T follicular helper cell (primary cell): ENCODE measurements at places on chromosomes 16 and 17.

- no peak for DNase-seq
Observed at GRCh38 chr17:73311428-73311780, 397 bp downstream of the CDC42EP4 start.

GRCh38 chr16:18841833-18842525 lies 40.6 kb upstream of the ARL6IP1 start:
- no peak for DNase-seq

DNA sequence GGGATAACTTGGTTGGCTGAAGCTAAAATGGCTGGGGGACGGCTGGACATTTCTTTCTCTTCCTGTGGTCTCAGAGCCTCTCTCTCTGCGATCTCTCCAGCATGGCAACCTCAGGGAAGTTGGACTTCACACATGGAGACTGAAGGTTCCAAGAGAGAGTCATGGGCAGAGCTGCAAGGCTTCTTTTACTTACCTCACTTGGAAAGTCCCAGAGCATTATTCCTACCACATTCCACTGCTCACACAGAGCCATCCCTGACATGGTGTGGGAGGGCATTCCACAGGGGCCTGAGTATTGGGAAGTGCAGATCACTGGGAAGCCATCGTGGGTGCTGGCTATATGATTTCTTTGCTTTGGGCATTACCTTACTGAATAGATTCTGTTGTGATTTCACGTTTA lies 9.8 kb upstream of the SLC6A2 start:
- no peak for DNase-seq

DNA sequence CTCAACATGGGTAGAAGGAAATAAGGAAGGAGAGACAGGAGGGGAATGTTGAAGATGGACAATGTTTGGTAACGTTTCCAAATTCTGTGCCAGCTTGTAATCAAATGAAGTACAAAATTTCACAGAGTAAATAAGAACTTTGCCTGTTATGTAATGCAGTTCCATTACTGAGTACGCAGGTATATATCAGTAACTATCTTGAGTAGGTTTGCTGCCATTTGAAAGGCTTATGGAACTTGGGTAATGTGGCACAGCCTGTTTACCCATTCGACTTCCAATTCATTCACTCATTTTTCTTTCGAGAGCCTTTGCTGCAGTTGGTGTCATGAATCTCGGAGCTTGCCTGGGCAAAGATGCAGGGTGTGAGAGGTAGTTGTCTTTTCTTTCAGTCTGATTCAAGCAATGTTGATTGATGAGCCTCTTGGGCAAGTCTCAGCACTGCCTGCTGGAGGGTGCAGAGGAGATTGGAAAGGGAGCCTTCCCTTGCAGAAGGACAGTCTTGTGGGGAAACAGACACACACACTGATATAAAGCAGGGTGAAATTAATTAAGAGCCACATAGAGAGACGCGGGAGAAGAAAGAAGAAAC lies 53.4 kb downstream of the ZNF18 start:
- DNase-seq: no peak

- DNase-seq: peak; percentile 45
Observed at GRCh38 chr16:85554114-85554888, 58.8 kb upstream of the GSE1 start.

- no peak for DNase-seq
Observed at GRCh38 chr17:55215711-55216110, 49.0 kb upstream of the HLF start.
